DMS 273 treated with DMSO at 0.1 percent for 48 hours (cell line): ENCODE measurements at places on chromosomes 3 and 15.

GRCh38 chr3:30664884-30665283, 58.5 kb downstream of the TGFBR2 start:
- no peak for DNase-seq

- DNase-seq, result no peak
Measured at GRCh38 chr15:63763476-63764123, 70.1 kb downstream of the HERC1 start.

- DNase-seq, result peak; percentile 12
Measured at GRCh38 chr3:188881954-188882641, 289.7 kb upstream of the TPRG1 start.

- peak; percentile 9 for DNase-seq
Measured at GRCh38 chr15:39344662-39345141, 236.2 kb upstream of the THBS1 start.

- DNase-seq, result no peak
Measured at GRCh38 chr3:13346481-13347389, 73.4 kb downstream of the NUP210 start.

- no peak for DNase-seq
Measured at GRCh38 chr15:73244333-73244732, 124.4 kb downstream of the HCN4 start.

DNA sequence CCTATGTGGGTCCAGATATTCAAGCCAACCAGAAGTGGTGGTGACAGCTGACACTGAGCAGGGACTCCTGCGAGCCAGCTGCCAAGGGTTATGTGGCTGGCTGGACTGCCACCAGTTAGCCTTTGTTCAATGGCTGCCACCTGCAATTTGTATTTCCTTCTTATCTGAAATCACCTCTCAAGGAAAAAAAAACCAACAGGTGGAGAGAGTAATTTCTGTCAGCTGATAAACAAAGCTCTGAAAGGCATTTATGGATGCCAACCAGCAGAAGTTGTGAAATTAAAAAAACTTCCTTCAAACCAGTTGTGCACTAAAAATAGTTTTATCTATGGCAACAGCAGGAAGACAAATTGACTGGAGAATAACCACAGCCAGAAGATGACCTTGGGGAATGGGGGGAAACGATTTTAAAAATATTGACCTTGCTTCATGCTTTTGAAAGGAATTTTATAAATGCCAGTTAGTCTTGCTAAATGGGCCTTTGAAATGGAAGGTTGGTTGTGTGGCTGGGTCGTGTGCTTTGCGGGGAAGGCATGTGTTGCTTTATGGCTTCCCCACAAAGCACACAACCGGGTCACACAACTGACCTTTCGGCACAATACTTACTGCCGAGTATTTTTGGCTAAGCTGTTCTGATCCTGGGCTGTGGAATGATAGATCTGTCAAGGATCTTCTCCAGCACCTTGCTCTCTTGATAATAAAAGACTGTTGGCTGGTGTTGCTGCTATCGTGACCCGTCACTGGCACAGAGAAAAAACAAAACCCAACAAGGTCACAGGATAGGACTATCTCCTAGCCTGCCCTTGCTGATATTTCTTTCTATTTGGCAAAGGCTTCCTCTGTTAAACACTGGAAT, 3.5 kb downstream of the MYZAP start:
- DNase-seq, result no peak

GRCh38 chr15:69812861-69813261, 284.9 kb downstream of the TLE3 start:
- DNase-seq, result no peak

- no peak for DNase-seq
Measured at GRCh38 chr3:105119801-105120340, 246.8 kb upstream of the ALCAM start.

- DNase-seq, result peak; percentile 40
Measured at GRCh38 chr3:113070072-113070640, 79.4 kb downstream of the GTPBP8 start.

DNA sequence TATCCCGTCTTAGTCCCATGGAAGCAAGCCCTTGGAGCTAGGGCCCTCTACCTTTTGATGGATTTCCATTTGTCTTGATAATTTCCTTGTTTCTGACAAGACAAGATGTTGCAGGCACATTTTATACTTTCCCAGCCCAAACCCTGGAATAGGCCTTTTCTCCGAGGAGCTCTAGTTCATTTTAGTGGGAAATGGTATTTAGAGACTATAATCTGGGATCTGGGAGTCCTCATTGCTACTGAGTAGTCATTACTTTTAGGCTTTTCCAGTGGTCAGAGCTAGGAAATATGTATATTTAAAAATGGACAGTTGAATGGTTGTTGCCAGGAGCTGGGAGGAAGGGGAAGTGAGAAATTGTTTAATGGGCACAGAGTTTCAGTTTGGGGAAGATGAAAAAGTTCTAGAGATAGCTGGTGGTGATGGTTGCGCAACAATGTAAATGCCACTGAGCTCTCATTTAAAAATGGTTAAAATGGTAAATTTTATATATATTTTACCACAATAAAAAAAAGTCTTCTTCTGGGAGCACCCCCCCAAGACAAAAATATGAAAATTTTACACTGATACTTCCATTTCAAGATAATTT, 31.6 kb downstream of the MLH1 start:
- no peak for DNase-seq

DNA sequence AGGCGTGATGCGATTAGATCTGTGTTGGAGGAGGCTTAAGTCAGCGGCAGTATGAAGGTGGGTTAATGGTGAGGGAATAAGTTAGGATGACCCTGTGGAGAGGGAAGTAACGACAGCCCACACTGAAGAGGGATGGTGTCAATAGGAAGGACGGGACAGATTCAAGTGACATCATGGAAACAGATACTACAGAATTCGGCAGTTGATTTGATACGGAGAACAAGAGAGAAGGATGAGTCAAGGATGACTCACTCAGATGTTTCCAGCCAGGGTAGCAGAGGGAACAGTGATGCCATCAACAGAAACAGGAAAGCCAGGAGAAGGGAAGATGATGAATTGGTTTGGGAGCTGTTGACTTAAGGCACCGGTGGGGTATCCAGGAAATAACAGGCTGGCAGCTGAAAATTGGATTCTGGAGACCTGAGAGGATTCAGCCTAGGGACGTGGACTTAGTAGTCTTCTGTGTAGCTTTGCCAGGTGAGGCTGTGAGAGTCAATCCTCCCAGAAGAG, 38.0 kb downstream of the SHC4 start:
- DNase-seq, result no peak

DNA sequence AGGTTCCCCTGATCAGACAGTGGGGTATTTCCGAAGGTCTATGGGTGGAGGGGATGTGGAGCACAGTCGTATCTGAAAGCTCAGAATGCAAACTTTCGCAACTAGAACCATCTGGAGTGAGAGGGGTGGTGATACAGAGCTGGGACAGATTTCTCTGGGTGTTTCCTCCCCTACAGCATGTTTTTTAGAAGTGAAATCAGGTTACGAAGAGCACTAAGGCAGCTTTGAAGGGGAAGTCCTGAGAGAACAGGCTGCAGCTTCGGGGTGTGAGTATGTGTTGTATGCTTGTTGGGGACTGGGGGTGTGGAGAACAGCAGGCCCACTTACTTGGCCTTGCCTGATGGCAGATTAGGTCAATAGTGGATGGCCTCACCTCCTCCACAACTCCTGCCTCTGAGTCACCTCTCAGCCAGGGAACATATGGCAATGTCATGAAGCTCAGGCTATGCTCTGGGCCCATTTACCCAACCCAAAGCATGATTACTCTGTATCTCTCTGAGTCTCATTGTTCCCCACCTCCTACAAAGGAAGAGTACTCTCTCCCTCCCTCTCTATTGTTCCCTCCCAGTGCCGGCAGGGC, 107.2 kb upstream of the RASGRP1 start:
- no peak for DNase-seq

DNA sequence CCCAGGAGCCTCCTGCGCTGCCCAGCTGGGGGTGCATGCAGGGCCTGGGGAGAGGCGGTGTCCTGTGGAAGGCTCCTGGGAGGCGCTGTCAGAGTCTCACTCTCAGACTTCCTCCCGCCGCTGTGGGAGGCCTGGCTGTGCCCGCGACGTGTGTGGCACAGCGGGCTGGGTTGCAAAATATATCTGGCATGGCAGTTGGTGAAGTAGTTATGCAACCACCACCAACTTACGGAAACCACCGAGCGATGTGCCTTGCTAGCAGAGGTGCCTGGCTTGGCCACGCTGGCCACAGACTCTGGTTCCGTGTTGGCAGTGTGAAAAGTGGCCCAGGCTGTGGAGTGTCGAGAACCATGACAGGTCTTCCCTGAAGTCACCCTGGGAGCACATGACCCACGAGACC, 30.6 kb upstream of the GATA2 start:
- DNase-seq, result no peak

DNA sequence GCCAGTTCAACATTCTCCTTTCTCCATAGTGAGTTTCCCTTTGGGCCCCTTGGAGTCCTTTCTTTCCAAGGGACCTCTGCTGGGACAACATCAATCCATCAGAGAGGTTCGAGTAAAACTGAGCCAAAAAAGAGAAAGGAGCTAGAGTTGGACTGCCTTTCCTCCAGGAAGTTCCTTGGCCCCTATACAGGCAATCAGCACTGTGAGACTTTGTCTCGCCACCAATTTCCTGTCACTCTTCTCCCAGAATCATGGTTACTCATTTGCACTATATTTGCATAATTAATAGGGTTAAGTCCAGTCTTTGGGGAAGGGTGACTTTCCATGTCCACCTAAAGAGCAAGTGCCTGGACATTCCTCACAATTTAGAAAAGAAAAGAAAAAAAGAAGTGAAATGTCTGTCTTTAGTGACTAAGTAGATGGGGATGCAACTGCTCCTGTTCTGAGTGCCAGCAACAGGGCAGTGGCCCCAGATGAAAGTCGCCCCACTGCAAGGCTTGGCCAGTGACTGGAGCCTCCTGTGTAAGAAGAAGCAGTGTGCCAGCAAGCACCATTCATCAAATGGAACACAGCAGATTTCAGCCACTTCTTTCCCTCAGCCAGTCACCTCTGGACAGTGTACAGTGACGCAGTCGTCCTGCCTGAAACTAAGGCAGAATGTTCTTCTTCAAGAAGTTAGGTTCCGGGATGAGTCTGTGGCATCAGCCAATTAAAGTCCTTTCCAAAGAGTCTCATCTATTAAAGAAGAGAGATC, 91.6 kb downstream of the FSIP1 start:
- no peak for DNase-seq

DNA sequence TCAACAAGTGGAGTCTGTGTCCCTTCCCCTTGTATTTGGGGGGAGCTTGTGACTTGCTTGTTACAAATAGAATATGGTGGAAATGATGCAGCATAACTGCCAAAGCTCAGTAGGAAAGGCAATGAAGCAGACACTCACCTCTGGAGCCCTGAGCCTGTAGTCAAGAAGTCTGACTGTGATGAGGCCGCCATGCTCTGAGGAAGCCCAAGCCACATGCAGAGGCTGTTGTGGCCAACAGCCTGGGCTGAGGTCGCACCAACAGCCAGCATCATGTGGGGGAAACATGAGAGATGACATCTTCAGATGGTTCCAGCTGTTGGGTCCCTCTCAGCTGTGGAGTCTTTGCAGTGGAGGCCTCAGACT, 161.4 kb downstream of the CHSY1 start:
- no peak for DNase-seq

DNA sequence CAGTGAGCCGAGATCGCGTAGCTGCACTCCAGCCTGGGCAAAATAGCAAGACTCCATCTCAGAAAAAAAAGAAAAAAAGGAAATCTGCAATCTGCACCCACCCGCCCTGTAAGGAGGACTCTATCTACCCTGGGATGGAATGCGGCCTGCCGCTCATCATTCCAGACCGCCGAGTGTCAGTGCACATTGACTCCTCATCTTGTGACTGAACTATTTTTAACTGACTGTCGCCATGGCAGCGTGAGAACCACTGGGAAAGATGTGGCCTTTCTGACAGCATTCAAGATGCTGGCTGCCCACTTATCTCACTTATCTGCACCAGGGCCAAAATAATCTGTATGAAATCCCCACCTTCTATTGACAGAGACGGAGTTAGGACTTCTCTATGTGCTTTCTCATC, 38.8 kb upstream of the ANKRD34C start:
- no peak for DNase-seq

DNA sequence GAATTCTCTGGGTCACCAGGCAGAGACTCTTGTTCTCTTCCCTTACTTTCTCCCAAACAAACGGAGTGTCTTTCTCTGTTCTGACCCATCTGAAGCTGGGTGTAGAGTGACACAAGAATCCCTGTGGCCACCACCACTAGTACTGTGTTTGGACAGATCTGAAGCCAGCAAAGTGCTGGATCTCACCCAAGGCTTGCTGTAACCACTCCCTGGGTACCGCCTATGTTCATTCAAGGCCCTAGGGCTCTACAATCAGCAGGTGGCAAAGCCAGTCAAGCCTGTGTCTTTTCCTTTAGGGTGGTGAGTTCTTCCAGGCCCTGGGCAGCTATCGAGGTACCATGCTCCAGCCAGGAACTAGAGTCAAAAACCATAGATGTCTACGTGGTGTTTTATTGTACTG, 149.2 kb upstream of the CTNNB1 start:
- DNase-seq, result no peak

DNA sequence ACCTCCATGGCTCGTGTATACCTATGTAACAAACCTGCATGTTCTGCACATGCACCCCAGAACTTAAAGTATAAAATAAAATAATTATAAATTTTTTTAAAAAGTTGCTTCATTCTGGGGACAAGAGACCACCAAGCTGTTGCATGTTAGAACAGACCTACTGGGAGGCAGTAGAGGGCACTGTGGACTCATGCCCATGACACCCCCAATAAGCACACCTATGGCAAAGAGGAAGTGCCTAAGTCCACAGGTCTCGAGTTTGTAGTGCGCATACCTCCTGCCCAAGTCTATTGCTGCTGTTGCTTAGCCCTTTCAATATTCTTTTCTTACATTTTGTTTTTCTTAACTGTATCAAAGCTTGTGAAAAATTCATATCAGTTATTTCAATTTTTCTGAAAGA, 267.9 kb upstream of the THBS1 start:
- DNase-seq, result no peak

DNA sequence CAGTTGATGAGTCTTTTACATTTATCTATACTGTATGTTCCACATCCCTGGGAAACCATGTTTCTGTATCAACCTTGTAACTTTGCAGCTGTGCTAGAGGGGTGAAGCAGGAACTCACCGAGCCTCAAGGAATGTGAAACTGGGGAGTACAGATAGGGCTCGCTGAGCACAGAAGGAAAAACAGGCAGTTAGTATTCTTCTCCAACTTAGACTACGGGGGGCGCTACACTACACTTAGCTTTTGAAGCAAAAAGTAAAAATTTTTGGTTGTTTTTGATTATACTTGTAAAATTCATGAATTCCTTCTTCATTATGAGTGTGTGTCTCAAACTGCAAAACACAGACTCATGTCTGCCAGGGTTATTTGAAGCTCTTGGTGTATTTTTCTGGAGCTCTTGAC, 132.7 kb upstream of the RGMA start:
- DNase-seq, result no peak

DNA sequence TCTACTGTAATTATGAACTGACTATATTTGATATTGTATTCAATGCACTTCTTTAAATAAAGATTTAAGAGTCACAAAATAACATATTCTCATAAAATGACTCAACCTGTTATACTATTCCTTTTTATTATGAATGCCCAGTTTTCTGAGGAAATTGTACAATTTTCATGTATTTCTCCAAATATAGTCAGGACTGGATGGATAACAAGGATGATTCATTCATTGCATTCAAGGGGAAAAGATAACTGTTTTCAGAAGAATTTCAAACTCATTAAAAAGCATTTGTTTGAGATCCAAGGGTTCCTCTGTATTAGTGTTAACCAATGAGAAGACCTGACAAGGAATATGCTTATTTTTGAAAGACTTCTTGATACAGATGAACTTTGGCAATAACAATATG, 163.7 kb downstream of the MEIS2 start:
- no peak for DNase-seq

- no peak for DNase-seq
Measured at GRCh38 chr15:73570355-73571032, 62.7 kb downstream of the NPTN start.
